ENCODE measurements at places on chromosomes 3 and 15. TPM values are rescaled to one million over a fixed set of nuclear protein-coding genes. Genes with fewer than 3 reads are reported as not detected.
A peak's percentile ranks its signal among the peaks of the same experiment; 100 is the strongest.

GPX1 gene
- 84.1 TPM for polyA plus RNA-seq

SCG5 gene
- 18.2 TPM for polyA plus RNA-seq

EIF4E3 gene
- polyA plus RNA-seq = 13.1 TPM

MORC1 gene
- polyA plus RNA-seq = 0.57 TPM

DNAH1 gene
- polyA plus RNA-seq = 14.8 TPM

GRIP2 gene
- polyA plus RNA-seq = 1.7 TPM

DNA sequence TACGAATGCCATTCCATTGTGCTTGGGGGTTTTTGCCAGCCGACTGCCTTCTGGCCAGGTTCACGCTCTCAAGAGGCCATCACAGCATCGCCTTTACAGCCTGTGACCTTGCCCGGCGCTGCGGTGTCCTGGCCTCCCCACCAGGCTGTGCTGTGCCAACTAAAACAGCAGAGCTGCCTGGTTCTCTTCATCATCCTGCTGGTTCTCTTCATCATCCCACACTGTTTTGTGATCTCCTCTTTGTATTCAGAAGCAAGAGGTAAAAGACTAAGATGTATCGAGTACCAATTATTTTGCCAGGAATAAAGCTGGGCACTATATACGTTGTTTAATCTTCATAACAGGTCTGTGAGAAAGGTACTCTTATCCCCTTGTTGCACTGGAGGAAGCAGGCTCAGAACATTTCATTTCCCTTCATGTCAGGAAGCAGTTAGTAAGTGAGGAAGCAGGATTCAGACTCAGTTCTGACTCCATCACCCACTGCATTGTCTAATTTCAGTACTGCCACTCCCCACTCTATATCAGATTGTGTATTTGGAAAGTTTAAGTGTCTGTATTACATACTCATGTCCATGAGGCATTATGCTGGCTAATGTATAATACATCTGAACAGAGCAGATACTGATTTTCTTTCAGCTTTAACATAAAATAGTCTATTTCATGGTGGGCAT lies 92.7 kb downstream of the LRRC28 start:
- no peak for DNase-seq

DNA sequence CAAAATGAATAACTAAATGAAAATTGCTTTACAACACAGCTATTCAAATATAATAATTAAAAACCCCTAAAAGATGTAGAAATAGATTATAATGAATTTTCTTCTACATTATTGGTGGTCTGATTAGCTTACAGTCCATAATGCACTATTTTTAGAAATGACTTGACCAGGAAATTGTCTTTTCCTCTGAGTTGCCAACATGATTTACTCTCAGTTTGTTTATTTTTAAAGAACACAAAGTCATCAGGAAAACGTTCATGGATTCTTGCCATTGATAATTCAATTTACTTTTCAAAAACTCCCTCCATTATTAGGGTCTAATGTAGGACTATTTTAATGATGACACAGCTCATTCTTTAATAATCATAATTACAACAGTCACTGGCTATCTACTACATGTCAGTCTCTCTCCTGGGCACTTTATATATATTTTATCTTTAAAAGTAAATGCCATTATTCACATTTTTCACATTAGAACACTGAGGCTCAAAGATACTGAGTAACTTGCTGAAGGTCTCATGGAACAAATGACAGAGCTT lies 1.1 kb downstream of the TM4SF18 start:
- no peak for DNase-seq

DNA sequence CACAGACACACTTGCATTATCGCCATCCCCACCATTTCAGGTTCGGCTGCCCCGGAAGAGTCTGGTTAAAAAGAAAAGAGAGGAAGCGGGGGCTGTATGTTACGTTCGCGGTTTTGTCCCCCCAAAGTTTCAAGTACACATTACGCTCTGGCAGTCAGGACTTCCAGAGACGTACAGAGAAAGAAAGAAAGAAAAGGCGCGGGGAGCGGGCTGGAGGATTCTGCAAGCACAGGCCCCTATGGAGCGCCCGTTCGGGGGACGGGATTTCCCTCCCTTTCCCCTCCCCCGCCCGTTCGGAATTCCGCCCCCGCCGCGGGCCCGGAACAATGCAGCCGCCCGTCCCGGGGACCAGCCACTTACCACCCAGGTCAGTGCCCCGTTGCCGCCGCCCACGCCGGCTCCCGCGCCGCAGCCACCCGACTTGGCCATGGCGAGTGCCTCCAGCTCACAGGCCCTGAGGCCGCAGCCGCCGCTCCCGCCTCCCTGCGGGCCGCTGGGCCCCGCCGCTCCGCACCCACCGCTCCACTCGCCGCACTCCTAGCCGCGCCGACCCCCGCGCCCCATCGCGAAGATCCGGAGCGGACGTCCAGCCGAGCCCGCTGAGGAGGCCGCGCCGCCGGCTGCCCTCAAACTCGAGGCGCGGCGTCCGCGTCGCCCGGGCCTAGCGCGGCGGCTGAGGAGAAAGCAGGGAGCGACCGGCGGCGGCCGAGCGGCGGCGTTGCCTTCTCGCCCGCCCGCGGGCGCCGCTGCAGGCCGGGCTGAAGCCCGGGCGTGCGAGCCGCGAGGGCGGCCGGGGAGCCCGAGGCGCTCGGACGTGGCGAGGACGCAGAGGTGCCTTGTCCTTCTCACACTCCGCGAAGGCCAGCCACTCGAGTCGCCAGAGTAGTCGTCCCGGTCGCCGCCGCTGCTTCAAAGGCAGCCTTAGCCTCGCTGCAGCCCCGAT lies 567 bp downstream of the TOP2B start:
- DNase-seq = peak; percentile 74

GRCh38 chr3:5994651-5995050 lies 807.1 kb downstream of the EDEM1 start:
- no peak for DNase-seq

- no peak for DNase-seq
Observed at GRCh38 chr3:72907731-72908620, 20.1 kb downstream of the GXYLT2 start.

DNA sequence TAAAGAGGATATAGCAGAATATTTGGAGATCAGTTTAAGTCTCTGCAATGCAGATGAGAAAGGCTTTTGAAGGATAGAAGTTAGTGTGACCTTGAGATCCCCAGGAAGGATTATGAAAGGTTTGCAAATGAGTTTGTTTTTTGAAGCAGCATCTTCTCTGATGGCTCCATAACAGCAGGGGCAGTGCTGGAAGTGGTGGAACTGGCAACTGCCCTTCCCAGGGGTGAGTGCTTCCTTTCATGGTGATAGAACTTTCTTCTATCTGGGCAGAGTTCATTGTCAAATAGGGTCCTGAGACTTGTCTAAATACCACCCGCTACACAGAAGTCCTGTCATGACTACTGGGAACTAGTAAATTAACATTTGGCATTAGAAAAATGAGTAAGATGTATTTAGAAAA lies 314.2 kb upstream of the MCTP2 start:
- no peak for DNase-seq

- DNase-seq = no peak
Observed at GRCh38 chr15:101538996-101539395, 49.5 kb upstream of the PCSK6 start.

- DNase-seq = no peak
Observed at GRCh38 chr3:168051070-168051469, 44.7 kb downstream of the GOLIM4 start.
